ENCODE measurements at places on chromosomes 16 and 17.

DNA sequence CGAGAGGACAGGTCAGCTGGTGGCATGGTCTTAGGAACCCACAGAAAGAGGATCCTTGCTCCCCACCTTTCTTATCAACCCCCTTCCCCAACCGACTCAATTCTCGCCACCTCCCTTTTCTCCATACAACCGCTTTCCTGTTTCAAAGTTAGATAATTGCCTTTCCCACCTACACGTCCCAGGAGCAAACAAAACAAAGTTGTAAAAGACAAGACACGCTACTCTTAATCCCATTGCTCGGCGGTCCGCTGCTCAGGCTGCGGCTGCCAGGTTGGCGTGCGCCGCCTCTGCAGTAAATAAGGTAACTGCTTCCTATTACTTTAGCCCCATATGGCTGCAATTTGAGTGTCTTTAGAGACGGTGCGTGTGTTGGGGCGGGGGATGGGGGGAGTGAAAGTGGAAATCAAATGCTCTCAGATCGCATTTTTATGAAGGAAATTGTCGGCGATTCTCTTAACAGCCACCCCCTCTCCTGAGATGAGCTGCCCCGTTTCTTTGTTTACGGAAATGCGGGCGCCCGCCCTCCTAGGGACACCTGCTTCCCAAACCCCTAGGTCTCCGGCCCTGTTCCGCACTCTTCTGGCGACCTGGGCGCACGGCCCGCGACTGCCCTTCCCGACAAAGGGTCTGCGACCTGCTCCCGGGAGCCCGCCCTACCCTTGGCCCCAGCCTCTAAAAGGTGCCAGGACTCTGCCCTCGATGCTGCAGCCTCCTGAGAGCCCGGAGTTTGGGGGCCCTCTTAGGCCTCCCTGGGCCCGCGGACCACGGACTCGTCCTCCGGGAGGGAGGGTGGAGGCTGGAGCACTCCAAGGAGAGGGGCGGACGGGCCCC is 3.7 kb upstream of the CBX8 start:
- peak; percentile 58 for DNase-seq

DNA sequence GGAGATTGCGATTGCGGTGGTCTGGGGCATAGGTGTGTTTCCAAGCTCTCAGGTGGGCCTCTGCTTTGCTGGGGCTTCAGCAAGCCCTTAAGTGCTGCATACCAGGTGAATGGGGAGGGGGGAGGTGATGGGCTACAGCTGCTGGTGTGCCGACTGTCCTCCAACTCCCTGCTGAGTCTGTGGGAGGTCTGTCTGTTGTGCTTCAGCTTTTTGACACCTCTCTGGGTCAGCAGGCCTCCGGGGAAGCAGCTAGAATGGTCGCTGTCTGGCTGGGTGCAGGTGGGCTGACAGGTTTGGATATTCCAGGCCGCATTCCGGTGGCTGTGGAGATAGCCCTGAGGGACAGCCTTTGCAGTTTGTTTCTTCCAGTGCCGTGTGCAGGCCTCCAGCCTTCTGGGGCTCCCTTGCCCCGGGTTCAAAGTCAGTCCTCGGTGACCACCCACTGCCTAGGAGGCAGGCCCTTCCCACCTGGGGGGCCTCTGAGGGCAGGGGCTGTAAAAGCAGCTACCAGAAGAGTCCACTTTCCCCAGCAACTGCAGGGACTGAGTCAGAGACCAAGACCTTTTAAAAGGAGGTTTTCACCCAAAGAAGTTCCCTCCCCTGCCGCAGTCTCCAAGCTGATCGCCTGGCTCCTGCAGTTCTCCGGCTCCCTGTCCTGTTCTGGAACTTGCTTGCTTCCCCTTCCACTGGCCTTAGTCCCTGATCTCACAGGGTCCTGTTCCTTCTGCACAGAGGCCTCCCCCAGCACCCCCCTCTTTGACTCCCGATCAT is 2.0 kb upstream of the TTYH2 start:
- DNase-seq = no peak

- no peak for DNase-seq
Observed at GRCh38 chr17:58278661-58279015, 2.1 kb downstream of the MPO start.

GRCh38 chr17:58534331-58534730 is 19.9 kb upstream of the MTMR4 start:
- DNase-seq = no peak

DNA sequence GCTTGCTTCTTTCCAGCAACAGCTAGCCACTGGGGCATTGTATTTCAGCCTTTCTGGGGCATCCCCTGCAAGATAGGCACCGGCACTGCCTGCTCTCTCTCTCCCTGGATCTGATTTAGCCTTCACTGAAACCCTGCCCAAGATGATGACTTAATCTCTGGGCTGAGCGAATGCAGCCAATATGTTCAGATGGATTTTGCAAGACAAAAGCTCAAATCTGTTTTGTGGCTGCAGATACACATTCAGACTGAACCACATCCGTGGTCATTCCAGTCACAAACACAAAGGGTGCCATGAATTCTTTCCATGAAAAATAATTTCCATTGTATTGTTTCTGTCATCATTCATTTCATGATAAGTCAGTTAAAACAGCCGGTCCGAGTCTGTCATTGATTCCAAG is 24.2 kb downstream of the SOST start:
- DNase-seq = no peak

- no peak for DNase-seq
Observed at GRCh38 chr17:65544672-65545071, 16.8 kb downstream of the AXIN2 start.

DNA sequence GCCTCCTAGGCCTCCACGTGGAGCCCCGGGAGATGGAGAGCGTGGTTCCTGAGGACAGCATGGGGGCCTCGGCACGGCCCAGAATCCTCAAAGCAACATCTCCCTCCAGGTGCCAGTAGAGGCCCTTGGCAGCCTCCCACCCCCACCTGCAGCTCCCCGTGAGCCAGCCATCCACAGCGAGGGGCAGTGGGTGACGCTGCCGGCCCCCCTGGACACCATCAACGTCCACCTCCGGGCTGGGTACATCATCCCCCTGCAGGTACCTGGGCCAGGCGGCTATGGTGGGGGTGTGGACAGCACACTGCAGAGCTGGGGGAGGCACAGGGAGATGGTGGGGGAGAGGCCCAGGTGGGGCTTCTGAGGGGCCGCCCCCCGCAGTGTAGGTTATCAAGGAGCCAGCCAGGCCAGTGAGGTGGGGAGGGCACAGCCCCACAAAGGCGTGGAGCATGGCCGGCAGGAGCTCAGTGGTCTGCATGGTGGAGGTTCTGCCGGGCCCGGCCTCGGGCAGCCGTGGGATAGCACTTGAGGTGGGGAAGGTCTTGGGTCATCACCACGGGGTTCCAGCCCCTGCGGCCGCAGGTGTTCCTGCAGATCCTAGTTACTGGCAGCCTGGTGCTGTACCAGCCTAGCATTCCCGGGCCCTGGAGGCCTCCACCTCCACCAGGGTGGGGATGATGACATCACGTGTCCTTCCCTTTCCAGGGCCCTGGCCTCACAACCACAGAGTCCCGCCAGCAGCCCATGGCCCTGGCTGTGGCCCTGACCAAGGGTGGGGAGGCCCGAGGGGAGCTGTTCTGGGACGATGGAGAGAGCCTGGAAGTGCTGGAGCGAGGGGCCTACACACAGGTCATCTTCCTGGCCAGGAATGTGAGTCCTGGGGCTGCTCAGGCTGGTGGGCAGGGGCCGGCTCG is 16.4 kb downstream of the GAA start:
- no peak for DNase-seq

DNA sequence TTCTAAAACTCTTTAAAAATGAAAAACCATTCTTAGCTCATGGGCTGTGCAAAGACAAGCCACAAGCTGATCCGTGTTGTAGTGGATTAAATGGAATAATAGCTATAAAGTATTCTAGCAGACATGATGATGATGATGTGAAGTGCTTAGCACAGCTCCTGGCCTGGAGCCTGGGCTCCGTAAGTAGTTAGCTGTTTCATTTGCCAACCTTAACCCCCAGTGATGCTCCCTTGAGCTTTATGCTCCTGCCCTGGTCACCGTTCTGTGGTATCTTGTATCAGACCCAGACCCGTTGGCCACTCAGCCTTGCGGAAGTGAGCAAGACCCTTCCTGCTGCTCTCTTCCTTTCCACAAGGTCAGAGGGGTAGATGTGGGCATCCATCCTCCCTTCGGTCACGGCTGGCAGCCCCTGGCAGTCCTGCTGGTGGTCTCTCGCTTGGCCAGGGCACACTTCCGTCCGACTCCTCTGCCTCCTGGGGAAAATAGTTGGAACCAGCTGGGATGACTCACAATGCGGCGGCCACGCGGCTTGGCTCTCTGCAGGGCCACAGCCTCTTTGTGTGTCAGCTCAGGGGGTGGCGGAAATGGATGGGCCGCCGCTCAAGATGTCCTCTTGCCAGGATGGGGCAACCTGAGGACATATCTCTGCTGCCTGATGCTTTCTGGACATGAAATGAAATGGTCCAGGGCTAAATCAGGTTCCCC is 79.1 kb downstream of the GPR139 start:
- DNase-seq = no peak

DNA sequence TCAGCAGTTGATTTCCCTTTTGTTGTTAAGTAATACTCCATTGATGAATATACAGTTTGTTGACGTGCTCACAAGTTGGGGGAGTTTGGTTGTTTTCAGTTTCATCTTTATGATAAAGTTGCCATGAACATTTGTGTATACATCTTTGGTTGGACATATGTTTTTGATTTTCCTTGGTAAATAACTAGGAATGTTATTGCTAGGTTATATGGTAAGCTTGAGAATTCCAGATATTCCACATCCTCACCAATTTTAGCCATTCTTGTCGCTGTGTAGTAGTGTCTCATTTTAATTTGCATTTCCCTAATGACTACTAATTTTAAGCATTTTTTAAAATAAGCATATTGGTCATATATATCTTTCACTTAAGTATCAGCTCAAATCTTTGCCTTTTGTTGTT is 55.0 kb upstream of the RASL10B start:
- no peak for DNase-seq

DNA sequence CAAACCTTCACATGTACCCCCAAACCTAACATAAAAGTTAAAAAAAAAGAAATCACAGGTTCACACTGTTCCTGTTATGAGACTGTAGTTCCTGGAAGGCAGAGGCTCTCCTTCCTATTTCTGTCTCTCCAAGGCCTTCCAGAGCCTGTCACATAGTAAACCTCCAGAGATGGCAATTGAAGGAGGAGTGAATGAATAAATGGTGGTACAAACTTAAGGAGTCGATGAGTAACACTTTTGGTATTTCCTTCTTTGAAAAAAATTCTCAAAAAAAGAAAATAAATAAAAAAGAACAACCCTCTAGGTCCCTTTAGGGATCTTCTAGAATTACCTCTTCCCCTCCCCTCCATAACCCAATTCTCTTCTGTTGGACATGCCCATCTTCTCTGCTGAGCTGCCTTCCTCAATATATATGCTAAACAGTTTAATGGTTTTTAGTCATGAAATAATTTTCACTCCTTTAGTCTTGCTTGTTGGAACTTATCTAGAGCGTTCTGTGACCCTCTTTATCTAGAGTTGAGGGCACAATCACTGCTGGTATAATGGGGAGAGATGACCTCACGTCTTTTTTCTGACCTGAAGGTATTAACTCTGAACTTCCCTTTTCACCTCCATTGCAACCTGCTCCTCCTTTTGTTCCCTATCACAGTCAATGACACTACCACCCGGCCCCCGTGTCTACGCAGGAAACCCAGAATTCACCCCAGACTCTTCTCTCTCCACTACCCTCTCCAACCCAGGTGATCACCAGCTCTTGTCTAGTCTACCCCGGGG is 1.7 kb upstream of the TAF15 start:
- no peak for DNase-seq

DNA sequence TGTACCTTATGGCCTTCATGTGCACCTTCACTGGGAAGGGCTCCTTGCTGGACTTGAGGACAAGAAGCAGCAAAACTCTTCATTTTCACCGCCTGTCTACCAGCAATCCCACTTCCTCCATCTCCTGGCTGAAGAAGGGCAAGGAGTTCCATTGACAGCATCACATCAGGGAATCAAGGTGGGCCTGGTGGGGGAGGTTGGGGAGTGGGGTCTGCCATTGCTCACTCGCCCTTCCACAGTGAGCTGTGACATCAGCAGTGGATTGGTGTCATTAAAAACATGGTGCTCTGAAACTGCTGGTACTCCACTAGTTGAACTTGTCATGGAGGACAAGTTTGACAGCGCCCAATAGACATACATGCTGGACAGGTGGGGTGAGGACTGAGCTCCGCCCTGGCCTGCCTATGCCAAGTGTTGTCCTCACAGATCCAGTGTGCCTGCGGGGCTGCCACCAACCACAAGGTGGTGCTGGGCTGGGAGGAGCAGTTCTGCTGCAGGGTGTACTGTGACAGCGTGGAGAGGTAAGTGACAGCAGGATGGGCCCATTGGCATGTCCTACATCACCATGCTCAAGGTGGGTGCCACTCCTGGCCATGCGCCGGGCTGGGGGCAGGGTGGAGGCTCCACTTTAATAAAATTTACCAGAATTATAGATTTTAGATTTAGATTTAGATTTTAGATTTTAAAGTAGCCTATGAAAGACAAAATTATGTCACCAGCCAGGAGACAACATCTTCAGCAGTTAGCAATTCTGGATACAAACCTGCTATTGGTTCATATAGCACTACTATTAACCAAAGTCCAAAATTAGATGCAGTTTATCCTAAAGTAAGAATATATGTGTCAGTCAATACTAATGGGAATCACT is 1729.1 kb downstream of the TP53TG3F start:
- no peak for DNase-seq

GRCh38 chr16:23668873-23669272 is 9.8 kb upstream of the PLK1 start:
- DNase-seq = no peak

GRCh38 chr17:31824766-31825360 is 34.2 kb downstream of the COPRS start:
- no peak for DNase-seq

DNA sequence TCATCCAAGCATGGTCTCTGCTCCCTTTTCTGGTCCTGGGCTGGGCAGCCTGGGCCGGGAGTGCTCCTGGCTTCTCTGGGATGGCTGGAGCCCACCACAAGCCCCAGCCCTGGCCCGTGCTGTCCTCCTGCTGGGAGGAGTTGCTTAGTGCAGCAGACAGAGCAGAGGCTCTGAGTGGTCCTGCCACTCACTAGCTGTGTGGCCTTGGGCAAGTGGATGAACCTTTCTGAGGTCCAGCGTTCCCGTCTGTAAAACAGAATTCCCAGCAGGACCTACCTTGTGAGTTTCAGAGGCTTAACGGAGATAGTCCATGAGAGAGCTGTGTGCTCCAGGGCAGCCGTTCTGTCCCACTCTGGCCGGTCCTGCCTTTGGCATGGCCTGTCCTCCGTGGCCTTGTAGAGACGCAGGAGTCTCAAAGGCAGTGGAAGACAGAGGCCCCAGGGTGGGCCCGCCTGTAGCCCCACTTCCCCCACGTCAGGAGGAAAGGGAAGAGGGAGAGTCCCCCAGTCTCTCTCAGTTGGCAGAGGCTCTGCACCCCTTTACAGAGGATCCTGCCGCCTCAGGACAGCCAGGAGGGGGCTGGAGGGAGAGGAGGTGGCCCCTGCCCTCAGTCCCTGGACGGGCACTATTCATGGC is 7.8 kb downstream of the MYO15B start:
- DNase-seq = no peak

GRCh38 chr16:24822542-24822941 is 23.2 kb upstream of the SLC5A11 start:
- no peak for DNase-seq

- DNase-seq = no peak
Observed at GRCh38 chr17:83006515-83007455, 72.6 kb upstream of the METRNL start.
